ENCODE measurements at places on chromosomes 12 and 14.

DNA sequence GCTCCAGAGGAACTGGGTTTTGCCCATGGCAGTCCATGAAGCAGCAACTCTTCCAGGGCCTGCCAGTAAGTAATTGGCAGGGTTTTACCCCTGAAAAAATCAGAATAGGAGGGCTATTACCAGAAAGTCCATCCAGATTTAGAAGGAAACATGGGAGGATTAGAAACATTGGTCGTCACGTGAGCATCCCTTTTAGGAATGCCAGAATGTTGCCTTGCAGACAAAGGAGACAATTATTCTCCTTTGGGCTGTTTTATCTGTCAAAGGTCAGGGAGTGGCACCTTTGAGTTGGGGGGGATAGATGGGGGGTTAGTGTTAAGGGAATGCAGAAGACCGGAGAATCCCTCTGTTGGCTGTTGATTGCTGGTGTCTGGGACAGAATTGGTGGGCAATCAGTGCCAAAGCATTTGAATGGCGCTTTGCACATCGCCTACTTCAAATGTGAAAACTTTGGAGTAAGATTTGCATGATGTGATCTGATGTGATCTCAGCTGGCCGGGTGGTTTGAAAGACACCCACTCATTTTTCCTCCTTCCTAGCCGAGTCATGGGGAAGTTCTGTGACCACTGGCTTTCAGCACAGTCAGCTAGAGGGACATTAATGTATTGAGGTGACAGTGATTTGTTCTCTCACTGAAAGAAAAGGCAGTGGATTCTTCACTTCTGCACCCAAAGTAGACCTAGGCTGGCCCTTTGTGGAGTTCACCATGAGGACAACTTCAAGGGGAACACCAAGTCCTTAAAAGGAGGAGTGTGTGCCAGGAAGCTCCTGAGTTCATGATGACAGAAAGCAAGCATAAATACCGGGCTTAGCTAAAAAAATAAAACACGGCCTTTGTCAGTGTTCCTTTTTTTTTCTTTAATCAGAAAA lies 31.4 kb downstream of the FLVCR2 start:
- no peak for DNase-seq

DNA sequence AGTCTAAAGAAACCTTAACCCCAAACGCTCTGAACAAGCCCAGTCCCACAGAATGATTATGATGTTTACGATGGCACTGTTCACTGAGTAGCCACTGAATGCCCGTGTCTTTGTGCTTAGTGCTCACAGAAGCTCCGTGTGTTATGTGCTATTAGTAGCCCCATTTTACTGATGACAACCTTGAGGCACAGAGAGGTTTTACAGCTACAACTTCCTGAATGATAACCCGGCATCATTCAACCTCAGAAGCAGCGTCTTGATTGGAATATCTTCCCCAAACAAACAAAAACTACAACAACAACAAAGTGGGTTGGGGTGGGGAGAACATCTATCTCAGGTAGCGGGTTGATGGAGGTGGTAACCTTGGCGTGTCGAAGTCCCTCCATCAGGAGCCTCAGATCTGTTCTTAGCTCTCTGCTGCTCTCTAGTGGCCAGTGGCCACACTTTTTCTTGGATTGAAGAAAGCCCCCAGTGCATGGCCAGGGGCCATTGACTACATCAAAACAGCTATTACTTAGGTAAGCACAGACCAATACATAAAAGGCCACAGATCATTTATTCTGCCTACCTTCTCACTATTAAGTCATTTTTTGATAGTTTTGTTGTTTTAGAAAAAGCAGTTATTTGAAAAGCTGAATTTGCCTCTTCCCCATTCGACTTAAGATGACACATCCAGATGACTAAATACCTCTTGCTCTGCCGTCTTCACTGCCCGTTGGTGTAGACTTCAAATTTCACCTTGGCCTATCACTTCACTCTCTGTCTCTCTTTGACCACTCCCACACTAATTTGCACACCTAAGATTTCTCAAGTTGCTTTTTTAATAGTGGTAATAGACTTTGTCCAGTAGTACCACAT lies 376.9 kb downstream of the GALC start:
- peak; percentile 23 for DNase-seq

DNA sequence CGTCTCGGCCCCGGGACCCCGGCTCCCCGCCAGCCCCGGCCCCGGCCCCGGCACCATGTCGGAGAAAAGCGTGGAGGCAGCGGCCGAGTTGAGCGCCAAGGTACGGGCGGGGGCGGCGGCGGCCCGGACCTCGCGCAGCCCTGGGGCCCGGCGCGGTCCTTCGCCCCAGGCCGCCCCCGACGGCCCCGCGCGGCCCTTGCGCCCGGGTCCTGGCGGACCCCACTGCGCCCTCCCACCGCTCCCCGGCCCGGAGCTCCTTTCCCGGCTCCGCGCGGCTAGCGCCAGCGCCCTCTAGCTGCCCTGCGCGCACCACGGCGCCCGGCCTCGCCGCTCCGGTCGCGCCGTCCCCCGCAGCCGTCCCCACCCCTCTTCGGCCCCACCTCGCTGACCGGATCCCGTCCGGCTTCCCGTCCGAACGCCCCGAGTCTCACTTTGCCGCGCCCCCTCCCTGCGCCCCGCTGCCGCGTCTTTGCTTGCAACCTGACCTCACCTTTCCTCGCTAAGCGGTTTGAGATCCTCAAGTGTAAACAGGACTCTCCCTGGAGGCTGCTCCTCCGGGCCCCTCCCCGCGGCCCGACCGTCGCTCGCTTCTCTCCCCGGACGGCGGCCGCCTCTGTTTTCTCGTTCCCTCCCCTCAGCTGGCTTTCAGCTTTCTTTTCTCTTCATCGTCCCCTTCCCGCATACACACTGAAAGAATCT lies 637 bp downstream of the PTMS start:
- peak; percentile 69 for DNase-seq

- no peak for DNase-seq
Observed at GRCh38 chr14:44701563-44702263, 194.6 kb upstream of the FSCB start.

GRCh38 chr14:53628261-53628660 lies 328.4 kb downstream of the BMP4 start:
- no peak for DNase-seq

- peak; percentile 1 for DNase-seq
Observed at GRCh38 chr14:103366741-103367140, 18.5 kb upstream of the MARK3 start.

DNA sequence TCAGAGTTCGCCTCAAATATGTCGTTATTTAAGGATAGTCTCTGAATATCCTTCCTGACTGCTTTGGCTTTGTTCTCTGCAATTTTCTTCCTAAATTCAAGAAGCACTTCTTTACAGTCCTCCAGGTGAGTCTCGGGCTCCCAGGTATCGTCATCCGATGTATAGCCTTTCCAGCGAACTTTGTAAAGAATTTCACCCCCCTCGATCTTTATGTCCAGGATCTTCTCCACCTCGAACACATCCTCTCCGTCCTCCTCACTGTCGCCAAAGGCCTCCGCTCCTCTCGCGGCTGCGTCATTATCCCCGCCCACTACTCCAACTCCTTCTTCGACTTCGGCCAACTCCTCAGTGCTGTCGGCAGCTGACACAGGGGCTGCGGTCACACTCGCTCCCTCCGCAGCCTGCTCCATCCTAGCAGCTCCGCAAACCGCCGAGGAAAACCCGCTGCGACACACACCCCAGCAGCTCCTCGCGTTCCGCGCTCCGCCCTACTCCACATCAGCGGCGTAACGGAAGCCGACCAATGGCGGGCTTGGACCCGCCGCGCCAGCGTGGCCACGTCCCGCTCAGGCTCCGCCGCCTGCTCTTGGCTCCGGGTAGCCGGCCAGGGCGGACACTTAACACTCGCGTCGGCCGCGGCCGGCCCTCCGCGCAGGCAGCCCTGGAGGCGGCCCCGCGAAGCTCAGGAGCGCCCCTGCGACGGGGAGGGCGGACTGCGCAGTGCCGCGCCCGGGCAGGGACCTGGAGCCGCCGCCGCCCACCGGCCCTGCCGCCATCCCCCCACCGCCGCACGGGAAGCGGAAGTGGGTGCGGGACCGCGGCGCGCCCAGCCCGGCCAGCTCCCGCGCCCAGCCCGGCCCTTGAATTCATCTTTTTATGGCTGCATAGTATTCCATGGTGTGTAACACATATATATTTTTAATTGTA lies 4.1 kb downstream of the CD163L1 start:
- DNase-seq = peak; percentile 7

DNA sequence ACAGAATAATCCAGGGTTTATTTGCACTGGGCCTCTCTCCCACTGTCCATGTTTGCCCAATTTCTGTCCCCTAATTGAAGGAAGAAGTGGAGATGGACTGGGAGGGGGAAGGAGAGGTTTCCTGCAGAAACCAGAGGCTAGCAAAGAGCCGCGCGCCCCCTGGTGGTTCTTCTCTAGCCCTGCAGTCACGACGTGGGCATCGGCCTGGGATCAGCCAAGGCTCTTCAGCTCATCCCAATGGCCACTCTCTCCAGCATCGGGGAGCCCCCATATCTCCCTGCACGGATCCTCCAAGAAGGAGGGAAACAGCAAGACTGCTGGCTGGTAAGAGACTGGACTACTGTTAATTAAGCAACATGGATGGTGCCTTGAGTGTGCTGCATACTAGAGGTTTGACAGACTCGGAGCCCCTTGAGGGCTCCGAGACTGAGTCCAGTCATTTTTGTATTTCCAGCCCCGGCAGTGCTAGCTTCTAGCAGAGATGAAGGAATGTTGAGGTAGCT lies 18.7 kb downstream of the ZBTB39 start:
- DNase-seq = peak; percentile 87

GRCh38 chr14:65470404-65470880 lies 57.9 kb downstream of the FUT8 start:
- no peak for DNase-seq

- no peak for DNase-seq
Observed at GRCh38 chr14:71551291-71551950, 380.8 kb upstream of the RGS6 start.

Data from hematopoietic multipotent progenitor cell treated with erythropoietin and hydrocortisone succinate and interleukin-3 and kit ligand, for 15 days (in vitro differentiated cells).